ENCODE measurements at places on chromosomes 2 and 18. TPM values are rescaled to one million over a fixed set of nuclear protein-coding genes. Genes with fewer than 3 reads are reported as not detected.

ABCG5 gene
- total RNA-seq: not detected

NAB1 gene
- total RNA-seq: 28.1 TPM

CNOT9 gene
- total RNA-seq: 87.9 TPM

RTP5 gene
- not detected for total RNA-seq
